ENCODE measurements at places on chromosomes 4 and X.

DNA sequence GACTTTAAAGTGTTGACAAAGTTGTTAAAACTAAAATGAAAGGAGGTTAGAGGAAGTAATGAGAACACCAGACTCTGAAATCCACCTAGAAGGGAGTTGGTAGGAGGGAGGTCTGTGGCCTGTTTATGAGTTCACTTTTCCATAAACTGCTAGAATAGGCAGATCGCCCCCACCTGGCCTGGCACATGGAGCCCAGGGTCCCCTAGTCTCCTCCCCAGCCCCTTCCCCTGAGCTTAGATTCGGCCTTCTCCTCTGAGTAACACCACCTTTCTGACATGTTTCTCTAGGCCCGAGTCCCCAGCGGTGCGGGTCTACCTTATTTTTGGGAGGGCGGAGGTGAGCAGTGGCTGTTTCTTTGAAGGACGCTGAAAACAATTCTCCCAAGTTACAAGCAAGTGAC, 54.5 kb upstream of the FAT1 start:
- no peak for DNase-seq

GRCh38 chr4:169279108-169279507, 8.4 kb upstream of the SH3RF1 start:
- DNase-seq: no peak

GRCh38 chrX:108025954-108026600, 18.8 kb upstream of the VSIG1 start:
- no peak for DNase-seq

DNA sequence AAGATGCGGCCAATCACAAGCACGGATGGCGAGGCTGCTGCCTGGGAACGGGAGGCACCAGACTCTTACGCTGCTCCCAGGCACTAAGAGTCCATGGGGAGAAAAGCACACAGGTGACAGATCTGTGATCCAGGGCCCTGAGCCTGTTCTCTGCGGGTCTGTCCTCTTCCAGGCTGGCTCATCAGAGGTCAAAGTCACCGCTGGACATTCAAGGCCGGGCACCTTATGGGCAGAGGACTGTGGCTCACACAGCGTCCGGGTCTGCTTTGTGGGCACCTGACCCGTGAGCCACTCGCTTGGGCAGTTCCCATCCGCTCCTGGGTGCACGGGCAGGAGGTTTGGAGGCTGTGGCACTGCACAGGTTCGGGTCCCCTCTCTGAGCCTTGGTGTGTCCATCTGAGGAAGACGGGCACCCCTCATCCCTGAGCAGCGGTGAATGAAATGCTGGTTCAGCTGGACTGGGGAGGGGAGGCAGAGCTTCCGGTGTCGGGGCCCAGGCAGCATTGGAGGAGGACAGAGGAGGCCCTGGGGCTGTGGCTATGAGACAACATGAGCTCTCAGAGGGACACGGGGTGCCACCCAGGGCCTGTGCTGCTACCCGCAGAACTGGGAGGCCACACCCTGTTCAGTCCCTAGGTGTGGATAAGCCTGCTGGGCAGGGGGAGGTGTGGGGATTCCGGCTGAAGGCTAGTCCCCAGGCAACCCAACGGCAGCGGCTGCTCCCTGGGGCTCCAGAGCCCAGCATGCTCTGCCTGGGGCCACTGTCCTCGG, 61.2 kb upstream of the AFAP1 start:
- no peak for DNase-seq

- no peak for DNase-seq
Measured at GRCh38 chrX:7062903-7063302, 84.6 kb upstream of the STS start.

DNA sequence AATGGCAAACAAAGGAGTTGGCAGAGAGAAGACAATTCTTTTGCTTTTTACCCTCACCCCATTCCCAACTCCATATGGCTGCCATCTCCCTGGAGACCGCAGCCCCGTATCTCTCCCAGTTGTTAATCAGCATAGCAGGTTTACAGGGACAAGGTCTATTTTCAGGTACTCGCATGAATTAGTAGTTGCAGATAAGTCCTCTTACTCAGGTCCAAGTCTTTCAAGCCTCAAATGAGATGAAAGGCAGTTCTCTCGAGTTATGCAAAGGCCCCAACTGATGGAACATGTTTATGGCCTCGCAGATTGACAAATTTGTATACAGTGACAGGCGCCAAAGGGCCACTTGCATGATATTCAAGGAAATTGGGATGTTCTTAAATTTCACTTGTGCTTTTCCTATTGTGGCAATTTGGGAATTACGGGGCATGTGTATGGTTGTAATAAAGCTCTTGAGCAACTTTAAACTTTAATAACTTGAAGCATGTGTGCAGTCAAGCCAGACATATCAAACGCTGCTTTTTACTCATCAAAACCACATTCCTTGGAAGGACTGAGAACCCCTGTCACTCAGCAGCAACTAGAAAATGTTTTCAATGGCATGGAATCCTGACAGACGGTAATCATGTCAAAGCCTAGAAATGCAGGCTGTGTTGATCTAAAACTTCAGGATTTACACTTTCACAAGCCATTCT, 45.1 kb downstream of the KDR start:
- DNase-seq: no peak

DNA sequence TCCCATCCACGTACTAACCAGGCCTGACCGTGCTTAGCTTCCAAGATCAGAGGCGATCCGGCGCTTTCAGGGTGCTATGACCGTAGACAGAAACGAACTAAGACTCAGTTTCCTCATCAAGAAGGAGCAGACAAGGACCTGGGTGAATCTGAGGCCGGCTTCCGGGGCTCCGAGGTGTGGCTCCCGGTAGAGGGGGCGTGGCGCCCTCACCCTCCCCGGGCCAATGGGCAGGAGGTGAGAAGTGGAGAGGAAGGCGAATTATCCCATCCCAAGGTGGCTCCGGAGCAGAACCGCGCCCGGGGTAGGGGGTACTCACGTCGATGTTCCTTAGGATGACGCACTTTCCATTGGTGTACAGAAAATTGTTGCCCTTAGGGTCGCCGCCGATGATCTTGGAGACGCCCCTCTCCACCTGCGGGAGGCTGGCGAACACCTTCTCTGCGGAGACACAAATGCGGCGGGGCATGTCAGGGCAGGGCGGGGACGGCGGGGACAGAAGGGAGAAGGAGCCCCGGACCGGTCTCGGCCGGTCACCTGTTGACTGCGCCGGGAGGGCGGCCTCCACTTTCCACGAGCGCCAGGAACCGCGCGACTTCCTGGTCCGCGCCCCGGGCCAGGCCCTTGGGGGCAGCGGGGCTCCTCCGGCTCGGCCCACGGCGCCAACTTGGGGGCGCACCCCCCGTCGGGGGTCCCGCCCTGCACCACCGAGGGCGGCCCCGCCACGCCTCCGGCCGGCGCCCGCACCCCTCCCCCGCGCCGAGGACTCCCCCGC, 616 bp downstream of the WDR1 start:
- DNase-seq: peak; percentile 72

DNA sequence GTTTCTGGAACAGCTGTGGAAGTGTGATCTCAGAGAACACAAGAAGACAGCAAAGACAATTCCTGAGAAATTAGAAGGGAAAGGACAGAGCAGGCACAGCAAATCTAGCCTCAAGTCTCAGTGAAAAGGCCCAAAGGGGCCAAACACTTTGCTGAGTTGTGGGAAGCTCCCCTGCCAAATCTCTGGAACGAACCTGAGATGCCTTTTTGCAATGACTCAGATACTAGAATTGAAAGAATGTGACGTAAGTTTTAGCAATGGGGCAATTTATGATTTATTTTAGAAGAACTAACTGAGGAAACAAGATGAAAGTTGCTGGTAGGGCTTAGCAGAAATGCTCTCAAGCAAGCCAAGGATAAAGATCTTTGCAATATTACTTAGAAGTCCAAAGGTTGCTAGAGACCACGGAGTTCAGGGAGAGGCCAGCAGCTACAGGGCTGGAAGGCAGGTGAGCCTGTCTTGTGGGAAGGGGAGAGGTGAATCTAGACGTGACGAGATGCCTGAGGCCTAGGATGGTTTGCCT, 92.8 kb downstream of the AMELX start:
- no peak for DNase-seq

- no peak for DNase-seq
Measured at GRCh38 chr4:73692254-73692653, 48.1 kb upstream of the CXCL8 start.

GRCh38 chr4:23232987-23233386, 540.2 kb downstream of the GBA3 start:
- DNase-seq: no peak

- no peak for DNase-seq
Measured at GRCh38 chrX:55524487-55524886, 34.8 kb upstream of the USP51 start.

DNA sequence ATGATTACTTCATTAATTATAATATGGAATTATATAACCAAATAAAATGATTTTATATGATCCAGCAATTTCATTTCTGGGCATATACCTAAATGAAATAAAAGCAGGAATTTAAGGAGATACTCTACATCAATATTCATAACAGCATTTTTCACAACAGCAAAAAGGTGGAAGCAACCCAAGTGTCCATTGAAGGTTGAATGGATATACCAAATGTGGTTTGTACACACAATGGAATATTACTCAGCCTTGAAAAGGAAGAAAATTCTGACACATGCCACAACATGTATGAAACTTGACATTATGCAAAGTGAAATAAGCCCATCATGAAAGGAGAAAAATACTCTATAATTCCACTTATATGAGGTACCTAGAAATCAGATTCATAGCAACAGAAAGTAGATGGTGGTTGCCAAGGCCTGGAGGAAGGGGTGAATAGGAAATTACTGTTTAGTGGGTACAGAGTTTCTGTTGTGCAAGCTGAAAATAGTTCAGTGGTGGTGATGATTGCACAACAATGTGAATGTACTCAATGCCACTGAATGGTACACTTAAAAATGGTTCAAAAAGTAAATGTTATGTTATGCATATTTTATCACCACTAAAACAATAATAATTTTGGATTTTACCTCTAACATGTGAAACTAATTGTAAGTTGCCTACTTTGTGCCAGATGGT, 471.5 kb downstream of the SPRY1 start:
- no peak for DNase-seq

DNA sequence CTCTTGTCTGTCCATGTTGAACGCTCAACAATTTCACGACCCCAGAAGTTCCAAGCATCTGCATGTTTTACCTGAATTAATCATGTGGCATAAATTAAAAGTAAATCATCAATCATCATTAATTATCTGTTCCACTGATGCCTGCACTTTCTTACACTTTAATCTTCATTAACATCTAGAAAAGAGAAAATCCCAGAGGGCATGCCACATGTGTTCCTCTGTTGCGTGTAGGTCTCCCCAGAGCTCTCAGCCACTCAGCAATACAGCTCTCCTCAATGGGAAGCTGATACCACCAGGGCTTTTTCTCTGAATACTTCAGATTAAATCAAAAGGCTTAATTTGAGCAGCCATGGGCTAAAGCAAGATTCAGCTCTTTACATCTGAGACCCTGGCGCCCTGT, 722.4 kb upstream of the TENM3 start:
- no peak for DNase-seq

DNA sequence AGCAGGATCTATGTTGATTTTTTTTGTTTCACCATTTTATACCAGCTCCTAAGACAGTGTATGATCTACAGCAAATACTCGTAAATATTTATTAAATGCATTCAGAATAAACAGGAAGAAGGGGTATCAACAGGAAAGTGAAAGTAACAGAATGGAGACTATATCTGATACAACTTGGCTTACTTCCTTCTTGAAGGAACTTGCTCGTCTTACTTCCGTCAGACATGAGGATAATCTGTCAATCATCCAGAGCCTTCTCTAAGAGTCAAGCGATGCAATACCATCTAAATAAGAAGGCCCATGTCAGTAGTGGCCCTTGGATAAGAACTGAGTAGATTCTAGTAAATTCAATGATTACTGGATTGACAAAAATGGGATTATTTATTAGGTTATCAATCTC, 84.2 kb downstream of the CAMK2D start:
- peak; percentile 39 for DNase-seq

- DNase-seq: no peak
Measured at GRCh38 chr4:147780137-147780777, 48.4 kb downstream of the ARHGAP10 start.

DNA sequence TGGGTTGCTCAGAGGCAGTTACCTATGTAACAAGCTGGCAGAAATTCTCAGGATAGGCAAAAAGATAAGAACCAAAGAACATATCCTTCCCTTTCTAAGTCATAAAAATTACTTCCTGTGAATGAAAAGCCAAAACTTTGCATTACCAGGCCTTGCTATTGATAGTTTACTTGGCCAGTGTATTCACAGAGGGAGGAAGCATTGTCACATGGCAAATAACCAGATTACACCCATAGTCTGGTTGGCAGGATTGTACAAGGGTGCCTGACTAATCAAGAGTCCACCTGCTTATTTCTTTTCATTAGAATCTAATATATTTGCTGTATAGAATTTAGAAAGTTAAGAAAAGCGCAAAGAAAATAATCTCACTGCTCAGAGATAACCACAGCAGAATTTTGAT, 14.1 kb downstream of the XIAP start:
- DNase-seq: no peak

DNA sequence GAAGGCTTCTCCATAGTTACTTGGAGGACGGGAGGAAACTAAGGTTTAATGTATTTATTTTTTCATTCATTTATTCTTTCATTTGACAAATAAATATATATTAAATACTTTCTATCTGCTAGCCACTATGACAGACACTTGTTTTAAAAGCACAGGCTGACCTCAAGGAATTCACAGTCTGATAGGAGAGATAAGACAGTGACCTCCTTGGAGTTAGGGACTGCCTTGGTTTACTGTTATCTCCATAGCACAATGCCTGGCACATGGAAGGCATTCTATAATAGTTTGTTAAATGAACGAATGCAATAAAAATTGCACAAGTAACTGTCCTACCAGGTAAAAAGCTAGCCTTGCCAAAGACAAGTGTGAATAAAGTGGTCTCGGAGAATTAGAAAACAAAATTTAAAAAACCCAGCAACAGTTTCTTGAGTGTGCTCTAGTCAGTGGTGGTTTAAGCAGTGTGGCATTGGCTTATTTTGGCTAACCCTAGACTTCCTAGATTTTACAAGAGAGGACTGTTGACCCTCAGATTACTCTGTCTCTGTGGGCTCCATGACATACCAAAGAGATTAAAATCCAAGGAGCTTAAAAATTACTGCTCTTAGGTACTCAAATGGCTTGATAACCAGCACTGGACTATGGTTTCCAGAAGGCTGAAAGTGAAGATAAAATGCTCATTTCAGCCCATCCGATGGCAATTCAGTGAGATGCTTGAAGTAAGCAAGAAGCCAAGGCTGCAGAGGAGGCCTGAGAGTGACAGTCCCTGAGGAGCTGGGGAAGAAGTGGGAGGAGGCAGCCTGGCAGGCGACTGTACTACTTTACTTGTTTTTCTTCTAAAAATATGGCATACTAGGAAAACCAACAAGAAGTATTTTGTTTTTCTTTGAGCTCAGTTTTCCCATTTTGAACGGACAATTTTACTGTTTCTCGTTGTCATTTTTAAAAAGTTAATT, 9.6 kb downstream of the AFP start:
- no peak for DNase-seq

Data from CD4-positive, alpha-beta T cell treated with Interleukin-2 at 100 ng/mL for 4 hours (primary cell).